Lower lobe of right lung (tissue), 2 donors: ENCODE measurements at places on chromosomes 3 and 15.
A peak's percentile ranks its signal among the peaks of the same experiment; 100 is the strongest.

DNA sequence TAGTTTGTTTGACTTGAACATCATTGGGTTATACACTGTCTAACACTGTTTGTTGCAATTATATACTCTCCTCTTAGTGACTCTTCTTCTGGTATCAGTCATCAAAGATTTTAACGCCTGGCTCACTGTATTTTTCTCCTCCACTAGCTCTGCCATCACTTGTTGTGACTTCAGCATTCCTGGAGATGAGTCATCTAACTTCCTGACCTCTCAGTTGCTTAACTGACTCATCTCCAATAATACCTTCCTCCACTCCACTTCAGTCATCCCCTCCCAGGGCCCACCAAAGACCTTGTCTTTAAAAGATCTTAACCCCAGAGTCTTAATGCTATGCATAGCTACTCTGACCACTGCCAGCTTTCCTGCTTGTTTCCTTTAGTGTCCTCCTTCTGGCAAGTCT lies 28.6 kb upstream of the CLSTN2 start:
- DNase-seq, result no peak

GRCh38 chr3:18988614-18989229 lies 159.6 kb upstream of the KCNH8 start:
- no peak for DNase-seq

DNA sequence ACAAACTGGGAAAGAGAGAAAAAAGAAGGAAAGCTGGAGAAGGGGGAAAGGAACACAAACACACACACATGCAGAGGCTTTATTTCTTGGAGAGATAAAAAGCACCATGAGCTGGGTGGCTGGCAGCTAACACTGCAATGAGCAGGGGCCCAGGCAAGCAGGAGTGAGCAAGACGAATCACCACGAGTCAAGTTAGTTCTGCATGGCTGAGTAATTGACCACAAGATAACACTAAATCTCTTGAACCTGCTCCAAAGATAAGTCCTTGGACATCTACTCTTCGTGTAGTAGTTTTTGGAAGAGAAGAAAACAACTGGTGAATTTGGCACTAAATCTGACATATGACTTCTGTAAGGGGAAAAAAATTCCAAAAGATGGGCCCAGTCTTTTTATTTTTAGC lies 100.9 kb downstream of the MYO5A start:
- no peak for DNase-seq

DNA sequence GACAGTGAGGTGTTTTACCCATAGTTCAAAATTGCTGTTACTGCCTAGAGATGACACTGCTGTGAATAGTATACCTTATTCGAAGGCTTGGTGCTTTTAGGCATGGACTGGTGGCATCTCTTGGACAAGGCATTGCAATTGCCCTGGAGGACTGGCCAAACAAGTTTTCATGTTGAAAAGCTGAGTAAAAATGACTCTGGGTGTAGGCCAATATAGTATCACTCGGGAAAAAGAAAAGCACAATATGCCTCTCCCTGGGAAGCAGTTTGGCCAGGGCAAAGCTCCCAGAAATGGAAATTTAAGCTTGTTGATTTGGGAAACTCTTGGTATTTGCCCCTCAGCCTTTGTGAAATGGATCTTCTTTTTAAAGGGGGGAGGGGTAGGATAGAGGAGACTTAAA lies 54.8 kb downstream of the ZNF609 start:
- DNase-seq, result no peak

DNA sequence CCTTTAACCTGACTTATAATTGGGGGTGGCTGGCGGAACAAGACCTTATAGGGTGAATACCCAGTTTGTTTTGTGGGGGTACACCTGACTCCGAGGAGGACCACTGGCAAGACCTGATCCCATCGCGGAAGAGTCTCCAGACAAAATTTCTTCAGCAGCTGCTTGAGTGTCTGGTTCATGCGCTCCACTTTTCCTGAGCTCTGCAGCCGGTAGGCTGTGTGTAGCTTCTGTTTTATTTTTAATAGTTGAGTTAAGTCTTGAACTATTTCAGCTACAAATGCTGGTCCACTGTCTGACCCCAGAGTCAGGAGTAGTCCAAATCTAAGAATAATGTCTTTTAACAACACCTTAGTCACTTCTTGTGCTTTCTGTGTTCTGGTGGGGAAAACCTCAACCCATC lies 21.2 kb upstream of the NOX5 start:
- DNase-seq, result no peak

DNA sequence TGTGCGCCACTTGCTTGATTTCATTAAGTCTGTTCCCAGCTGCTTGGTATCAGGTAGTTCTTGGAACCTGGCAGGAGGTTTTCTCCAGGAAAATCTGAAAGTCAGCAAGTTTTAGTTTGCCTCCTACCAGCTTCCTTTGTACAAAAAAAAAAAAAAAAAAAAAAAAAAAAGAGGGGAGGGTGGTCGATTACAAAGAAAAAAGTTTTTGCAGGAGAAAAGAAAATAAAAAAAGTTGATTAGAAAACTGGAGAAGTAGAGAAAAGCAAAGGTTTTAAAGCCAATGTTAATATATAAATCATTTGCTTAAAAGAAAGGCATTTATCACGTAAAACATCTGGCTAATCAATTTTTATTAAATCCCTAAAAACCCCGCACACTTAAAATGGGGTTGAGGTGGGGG lies 5.9 kb downstream of the EPHA3 start:
- no peak for DNase-seq

DNA sequence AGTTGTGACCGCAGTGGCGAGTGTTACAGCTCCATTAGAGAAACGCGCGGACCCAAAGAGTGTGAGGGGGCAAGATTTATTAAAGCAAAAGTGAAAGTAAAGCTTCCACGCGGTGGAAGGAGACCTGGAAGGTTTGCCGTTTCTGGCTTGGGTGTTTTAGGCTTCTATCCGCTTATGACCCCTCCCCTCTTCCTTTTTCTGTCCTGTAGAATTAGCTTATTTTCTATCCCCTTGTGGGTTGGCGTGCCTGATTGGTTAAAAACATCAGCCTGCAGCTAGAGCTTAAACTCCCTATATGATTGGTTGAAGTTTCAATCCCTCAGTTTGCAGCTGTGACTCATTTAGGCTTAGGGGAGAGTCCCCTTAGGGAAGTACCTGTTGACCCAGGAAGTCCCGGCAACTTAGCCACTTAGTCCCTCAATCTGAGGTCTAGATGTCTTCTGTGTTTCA lies 39.6 kb downstream of the C3orf38 start:
- no peak for DNase-seq

- DNase-seq, result peak; percentile 80
Measured at GRCh38 chr15:73991260-73991659, 835 bp downstream of the STOML1 start.

GRCh38 chr3:165884518-165884917 lies 47.3 kb upstream of the BCHE start:
- no peak for DNase-seq

GRCh38 chr3:190361791-190362190 lies 26.2 kb upstream of the CLDN16 start:
- no peak for DNase-seq

GRCh38 chr3:31980530-31981205 lies 394 bp downstream of the OSBPL10 start:
- peak; percentile 87 for DNase-seq

- no peak for DNase-seq
Measured at GRCh38 chr3:149744151-149744550, 8.1 kb downstream of the COMMD2 start.

DNA sequence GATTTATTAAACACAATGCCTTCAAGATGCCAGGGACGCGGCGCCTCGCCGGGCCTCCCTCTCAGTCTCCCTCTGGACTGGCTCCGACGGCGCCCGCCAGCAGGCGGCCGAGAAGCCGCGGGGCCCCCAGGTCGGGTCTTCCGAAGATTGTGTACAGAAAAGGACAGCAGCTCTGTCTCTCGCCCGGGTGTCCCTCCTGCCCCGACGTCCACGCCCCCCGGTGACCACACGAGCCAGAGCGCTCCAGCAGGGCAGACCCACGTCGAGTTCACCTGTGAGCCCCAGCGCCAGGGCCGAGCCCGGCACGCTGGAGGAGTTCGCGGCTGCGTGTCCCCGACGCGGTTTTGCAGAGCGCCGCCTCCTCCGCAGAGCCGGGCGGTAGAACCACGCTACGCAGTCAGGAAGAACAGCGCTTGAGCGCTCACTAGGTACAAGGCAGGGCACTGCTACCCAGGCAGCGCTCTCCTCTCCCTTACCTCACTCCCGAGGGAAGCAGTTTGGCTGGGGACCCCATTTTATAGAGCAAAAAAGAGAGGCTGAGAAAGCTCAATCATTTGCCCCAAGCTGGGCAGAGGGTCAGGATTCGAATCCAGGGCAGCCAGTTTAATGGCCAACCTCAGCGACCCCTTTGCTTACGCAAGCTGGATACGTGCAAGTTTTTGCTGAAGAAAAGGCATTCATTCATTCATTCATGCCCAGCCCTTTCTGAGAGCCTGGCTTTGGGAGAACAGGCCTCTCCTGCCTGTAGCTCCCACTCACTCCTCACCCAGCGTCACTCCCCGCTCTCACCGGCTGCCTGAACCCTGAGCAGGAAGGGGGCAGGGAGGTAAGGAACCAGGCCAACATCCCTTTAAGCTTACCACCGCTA lies 3.0 kb upstream of the TLE3 start:
- DNase-seq, result peak; percentile 72

GRCh38 chr3:187264911-187265310 lies 26.6 kb downstream of the MASP1 start:
- no peak for DNase-seq

- DNase-seq, result no peak
Measured at GRCh38 chr3:105672996-105673395, 195.8 kb downstream of the CBLB start.

GRCh38 chr3:137012097-137012501 lies 54.3 kb downstream of the IL20RB start:
- DNase-seq, result no peak

GRCh38 chr3:134294302-134295280 lies 43.9 kb upstream of the RYK start:
- DNase-seq, result no peak

DNA sequence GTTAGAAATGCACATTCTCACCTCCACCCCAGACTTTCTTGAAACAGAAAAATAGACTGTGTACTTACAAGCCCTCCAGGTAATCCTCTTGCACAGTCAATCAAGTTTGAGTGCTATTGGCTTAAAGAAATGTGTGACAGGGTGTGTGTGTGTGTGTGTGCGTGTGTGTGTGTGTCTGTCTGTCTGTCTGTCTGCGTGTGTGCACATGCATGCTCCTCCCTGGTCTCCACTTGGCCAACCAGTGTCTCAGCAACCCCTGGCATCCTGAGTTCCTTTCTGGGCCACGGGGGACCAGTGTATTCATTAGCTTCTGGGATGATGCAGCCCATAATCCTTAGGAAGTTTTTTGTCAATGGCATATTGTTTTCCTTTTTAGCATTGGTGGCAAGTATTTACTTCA lies 128.8 kb upstream of the IL12A start:
- no peak for DNase-seq

GRCh38 chr3:177421481-177421785 lies 224.2 kb upstream of the TBL1XR1 start:
- no peak for DNase-seq

DNA sequence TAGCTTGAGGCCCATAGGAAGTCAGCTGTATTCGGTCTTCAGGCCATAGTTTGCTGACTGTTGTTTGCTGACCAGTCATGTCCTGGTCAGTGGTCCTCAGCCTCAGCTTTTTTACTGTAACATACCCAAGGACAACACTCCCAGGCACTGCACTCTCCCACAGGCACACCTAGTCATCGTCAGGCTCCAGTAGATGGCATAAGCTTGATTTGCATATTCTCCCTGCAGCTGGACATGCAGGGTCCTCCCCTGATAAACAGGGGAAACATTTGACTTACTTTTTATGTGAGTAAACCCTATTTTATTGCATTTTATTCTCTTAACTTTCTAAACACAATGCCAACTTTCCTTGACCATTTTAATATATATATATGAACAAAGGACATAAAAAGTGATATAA lies 22.9 kb downstream of the ARHGEF3 start:
- DNase-seq, result no peak

DNA sequence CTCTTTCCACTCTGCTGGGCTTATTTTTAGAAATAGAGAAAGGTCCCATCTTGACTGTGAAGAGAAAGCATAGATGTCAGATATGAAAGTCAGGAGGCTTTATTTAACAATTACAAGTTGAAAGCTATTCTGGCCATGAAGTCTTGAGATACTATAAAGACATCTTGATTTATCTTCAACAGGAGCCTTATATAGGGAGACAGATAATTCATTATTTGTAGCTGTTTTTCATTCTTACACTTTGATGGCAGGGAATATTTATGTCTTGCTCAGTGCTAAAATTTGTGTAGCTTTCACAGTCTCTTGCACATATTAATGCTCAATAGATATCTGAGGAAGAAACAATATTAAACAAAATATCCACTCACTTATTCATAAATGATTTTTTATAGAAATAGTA lies 248.8 kb downstream of the C3orf38 start:
- no peak for DNase-seq

GRCh38 chr15:87599616-87600015 lies 656.9 kb downstream of the NTRK3 start:
- DNase-seq, result no peak

DNA sequence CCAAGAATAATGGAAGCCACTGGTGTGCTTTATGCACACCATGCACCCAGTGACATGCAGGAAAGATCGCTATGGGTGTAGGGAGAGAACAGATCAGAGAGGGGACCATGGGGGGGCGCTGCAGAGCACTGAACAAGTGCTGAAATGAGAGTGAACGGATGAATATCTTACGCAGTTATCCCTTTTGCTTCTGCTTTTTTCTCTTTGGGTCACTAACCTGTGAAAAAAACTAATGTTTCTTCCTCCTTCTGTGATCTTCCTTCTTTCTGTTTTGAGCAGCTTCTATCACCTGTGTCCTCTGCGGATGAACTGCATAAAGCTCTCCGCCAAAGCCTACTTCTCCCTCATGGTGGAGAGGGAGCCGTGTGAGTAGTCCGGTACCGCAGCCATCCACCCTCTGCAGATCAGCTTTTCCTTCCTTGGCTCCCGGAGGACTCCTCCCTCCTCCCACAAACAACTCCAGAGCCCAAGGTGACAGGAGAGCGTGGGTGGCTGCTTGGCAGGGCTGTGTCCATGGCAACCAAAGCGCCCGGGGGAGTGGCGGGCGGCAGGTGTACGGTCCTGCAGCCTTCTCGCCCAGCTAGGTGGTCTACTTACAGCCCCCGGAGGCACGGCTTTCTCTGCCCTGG lies 106.2 kb downstream of the DGKG start:
- peak; percentile 54 for DNase-seq

GRCh38 chr15:90870354-90871138 lies 2.2 kb downstream of the FURIN start:
- DNase-seq, result no peak

- no peak for DNase-seq
Measured at GRCh38 chr3:141789281-141789680, 26.1 kb downstream of the GRK7 start.

GRCh38 chr15:85284497-85284896 lies 95.9 kb upstream of the AKAP13 start:
- DNase-seq, result no peak

DNA sequence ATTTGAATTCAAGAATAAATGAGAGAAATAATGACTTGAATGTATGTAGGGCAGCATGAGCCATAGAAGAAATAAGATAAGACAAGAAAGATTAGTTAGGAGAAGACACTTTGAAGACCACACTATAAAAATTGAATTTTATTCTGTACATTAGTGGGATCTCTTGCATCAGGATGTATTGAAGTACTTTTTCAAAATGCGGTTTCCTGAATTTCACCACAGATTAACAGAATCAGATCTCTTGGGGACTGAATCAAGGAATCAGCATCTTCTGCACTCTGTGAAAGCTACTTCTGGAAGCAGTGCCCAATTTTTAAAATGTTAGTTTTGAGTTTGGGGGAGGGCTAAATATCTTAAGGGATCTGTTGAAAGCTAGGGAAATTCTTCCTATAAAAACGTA lies 763.9 kb upstream of the GOLIM4 start:
- no peak for DNase-seq

GRCh38 chr3:87828046-87828445 lies 230.8 kb downstream of the CGGBP1 start:
- no peak for DNase-seq

- DNase-seq, result no peak
Measured at GRCh38 chr3:174051191-174051590, 653.6 kb downstream of the NLGN1 start.
